ENCODE measurements at places on chromosomes 13 and 19.

DNA sequence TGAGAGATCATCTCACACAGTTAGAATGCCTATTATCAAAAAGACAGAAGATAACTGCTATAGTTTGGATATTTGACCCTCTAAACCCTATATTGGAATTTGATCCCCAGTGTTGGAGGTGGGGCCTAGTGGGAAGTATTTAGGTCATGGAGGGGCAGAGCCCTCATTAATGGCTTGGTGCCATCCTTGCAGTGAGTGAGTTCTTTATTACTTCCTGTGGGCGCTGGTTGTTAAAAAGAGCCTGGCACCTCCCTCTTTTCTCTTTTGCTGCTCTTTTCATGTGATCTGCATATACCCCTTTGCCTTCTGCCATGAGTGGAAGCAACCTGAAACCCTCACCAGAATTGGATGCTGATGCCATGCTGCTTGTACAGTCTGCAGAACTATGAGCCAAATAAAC is 66.8 kb downstream of the TDRD3 start:
- DNase-seq: no peak

DNA sequence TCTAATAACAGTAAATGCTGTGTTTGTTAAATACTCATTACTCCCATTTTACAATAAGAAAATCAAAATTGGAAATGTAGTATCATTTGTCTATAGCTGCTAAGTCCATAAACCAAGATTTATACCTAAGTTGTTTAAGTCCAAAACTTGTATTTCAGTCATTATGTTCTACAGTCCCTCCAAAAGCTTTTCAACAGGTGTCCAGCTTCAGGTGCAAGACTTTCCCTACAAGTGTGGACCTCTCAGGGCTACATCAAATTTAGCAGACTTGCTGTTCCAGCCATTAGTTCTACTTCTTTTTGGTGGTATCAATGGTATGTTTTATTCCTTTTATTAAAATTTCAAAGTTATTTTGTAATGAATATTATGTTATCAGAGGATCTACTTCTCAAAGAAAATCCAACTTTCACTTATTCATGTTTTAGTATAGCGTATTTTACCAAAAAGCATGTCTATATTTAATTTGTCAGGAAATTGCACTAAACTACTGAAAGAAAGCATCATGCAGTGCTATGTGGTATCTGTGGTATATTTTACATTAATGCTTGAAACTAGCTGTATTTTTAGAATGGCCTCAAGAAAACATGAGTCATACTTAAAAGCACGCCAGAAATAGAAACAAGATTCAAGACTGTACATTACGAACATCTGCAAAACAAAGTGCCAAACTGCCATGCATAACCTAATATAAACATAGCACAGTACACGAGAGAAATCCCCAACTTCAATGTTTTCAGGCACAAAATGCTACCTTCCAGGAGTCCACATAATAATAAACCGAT is 44.5 kb downstream of the VWA8 start:
- DNase-seq: no peak

GRCh38 chr19:7505682-7506384 is 10.1 kb upstream of the ZNF358 start:
- DNase-seq: no peak

DNA sequence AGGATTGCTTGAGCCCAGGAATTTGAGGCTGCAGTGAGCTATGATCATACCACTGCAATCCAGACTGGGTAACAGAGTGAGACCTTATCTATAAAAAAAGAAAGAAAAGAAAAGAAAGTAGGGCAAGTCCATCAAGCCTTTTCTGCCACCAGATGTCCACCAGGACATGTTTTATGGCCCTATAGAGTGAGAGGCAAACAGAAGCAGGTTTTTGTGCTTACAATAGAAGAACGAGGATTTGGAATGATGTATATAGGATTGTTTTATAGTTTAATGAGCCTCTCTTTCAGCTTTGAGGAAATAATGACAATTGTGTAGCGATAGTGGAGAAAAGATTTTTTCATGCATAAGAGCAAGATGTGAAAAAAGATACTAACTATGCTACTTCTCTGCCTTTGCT is 480.5 kb downstream of the KLF12 start:
- DNase-seq: no peak

DNA sequence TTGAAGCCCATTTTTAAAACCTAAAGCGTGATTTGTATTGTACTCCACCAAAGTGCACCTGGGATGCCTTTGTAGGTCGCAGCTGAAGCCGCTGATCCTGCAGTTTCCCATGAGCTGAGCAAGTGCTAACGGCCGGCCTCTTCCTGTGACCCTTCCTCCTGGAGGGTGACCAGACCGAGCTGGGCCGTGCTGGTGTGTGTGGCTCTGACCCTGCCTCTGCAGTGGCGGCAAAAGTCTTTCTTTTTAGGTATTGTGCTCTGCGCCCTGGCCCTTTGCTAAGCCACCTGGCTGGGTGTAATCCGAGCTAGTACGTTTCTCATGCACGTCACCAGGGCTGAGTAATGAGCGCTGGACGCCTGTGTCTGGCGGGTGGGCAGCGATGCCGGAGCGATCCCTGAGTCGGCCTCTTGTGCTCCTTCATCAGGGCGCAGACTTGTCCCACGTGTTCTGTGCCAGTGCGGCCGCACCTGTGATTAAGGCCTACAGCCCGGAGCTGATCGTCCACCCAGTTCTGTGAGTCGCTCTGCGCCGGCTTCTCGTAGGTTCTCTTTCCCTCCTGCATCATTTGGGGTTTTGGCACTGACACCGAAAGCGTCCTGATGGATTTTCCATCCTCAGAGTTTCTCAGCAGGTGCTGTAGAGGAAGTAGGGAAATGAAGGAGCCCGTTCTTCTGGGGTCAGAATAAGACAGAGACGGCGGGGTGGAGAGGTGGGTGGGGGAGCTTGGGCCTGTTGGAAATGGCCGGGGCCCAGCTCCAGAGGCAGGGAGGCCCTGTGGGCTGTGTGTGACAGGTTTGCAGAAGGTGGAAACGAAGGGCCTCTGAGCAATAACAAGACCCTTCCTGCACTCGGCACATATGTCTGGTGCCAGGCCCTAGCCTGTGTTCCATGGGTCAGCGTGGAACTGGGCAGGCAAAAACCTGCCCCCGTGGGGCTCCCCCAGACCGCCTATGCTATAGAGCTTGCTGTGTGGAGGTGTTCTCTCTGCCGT is 9.7 kb downstream of the NAXD start:
- no peak for DNase-seq

DNA sequence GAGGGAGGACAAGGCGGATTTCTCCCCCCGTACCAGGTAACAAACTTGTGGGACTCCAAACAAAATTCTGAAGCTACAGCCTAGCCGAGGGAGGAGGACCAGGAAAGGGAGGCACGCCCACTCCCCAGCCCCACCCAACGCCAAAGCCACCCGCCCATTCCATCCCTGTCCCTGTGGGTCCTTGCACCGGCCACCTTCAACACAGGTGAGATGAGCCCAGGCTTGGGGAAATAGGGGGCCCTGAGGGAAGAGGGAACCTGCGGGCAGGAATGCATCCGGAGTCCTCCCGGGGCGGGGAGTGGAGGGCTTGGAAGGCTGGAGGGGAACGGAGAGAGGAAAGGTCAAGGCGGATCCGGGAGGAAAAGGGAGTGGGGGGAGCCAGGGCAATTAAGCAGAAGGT is at the start of gene BEST2:
Gene BEST2, plus strand, starts transcription at position 157 of the 400 bp plus-strand sequence. CDS start 802 bp downstream, outside the sequence.
- DNase-seq: no peak

GRCh38 chr13:103883164-103883563 is 816.9 kb upstream of the SLC10A2 start:
- no peak for DNase-seq

GRCh38 chr19:3687774-3688706 is 12.2 kb downstream of the PIP5K1C start:
- DNase-seq: no peak

DNA sequence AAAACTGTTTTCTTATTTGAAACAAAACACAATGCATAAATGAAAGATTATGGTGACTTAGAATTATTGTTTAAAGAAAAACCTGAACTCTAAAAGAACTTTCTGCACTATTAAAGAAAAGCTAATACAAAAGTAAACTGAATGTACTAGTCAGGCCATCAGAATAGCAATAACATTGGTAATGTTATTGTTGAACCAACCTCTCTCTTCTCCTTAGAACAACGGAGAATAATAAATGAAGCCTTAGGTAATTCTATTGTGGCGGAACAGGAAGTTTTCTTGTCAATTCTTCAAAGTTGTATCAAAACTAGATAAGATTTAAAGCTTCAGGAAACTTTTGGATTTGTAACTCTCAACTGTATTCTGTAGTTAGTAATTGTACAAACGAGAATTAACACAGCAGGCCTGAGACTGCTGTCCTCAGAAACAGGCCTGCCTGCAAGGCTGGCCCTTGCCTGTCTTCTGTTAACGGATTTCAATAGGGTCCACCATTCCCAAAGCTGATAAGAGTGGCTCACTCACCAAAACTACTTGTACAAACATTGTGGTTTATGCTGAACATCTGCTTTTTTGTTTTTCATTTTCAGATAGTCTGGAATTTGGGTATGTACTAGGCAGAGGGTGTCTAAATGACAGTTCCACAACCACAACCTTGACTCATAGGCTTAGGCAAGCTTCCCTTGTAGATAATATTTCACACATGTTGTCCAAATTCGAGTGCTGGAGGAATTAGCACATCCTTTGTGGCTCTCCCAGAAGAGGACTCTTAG is 825.8 kb downstream of the GPC5 start:
- DNase-seq: no peak

DNA sequence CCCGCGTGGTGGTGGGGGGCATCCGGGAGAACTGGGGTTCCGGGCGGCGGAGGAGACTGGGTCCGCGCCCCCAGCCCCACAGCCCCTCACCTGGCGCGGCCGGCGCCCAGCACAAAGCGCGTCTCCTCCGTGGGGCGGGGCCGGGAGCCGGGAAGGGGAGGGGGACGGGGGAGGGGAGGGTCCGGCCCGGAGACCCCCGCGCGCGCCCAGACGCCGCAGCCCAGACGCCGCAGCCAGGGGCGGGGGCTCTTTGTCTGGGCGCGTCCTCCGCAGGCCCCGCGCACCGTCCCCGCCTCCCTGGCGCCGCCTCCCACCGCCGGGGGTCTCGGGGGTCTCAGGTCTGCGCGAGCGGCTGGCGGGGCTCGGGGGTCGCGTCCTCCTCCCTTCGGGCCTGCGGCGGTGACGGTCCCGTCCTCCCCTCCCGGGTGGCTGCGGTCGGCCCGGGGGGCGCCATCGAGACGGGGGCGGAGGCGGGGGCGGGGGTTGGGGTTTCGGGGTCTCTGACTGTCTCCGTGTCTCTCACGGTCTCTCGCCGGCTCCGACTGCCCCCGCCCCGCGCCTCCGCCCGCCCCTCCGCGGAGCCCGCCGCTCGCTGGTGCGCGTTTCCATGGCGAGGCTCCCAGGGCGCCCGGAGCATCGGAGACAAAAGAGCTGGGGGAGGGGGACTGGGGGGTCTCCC is at the start of gene PLPPR3:
Gene PLPPR3, minus strand, starts transcription at position 131 of the 679 bp plus-strand sequence. CDS start 396 bp downstream, outside the sequence.
- no peak for DNase-seq

GRCh38 chr19:23366437-23366836 is 28.8 kb downstream of the ZNF91 start:
- no peak for DNase-seq

GRCh38 chr13:26759249-26759906 is 1.2 kb downstream of the GPR12 start:
- no peak for DNase-seq
